Activated naive CD4-positive, alpha-beta T cell treated with anti-CD3 and anti-CD28 coated beads, Interleukin-2, amount 10 ng/mL, durations not matched to agents 7 days and 5 days (primary cell): ENCODE measurements at places on chromosomes 4 and X.

- no peak for DNase-seq
These were observed 166.8 kb downstream of the BMPR1B start for GRCh38 chr4:94924566-94924965.

DNA sequence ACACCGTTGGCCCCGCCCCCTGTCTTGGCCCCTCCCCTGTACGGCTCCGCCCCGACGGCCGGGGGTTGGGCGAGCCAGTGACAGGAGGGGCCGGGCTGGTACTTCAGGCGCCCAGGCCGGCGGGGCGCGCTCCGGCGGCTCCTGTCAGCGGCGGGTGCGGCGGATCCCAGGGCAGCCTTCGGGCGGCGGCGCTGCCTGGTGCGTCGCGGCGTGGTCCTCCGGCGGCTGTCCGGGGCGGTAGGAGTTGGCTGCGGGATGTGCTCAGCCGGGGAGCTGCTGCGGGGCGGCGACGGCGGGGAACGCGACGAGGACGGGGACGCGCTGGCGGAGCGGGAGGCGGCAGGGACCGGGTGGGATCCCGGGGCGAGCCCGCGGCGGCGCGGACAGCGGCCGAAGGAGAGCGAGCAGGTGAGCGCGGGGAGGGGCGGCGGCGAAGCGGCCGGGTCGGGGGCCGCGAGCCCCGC is at the start of gene FAM241A:
TSS of gene FAM241A (plus strand) at position 129 of the 464 bp plus-strand sequence. CDS start at position 256, 127 bp downstream.
- DNase-seq, result peak; percentile 87

DNA sequence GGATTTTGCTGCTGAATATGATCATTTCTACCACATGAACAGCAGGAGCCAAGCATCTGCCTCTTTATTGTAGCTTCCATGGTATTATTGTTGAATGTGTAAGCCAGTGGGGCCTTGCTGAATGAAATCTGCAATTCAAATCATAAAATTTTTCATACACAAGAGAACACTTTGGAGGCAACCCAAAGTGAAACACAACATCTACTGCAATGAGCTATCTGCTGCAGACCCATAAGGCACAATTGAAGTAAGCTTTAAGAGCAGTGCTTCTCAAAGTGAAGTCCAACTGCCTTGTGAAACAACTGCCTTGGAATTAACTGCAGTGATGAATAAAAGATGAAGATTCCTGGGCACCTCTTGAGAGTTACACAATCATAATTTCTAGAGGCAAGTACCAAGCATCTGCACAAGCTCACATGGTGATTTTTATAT is 626.3 kb upstream of the INTU start:
- no peak for DNase-seq

DNA sequence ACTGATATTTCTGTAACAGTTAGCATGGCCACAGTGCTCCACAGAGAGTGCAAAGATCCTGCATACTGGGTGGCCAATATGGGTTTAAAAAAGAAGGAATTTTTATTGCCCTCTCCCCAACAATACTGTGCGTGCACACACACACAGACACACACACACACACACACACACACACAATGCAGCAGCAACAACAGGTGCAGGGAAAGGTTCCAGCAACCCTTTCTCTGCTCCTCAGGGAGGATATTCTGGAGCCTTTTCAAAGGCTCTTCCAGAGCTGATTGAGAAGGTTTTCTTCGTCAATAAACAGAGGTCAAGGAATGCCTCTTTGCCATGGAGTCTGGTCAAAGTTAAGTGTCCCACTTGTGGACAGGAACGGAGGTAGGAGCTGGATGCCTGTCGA is 84.8 kb upstream of the ZFP42 start:
- no peak for DNase-seq

- DNase-seq, result no peak
These were observed 462.4 kb upstream of the NDST4 start for GRCh38 chr4:115575851-115576250.

GRCh38 chr4:119206178-119206577 is 6.3 kb upstream of the USP53 start:
- DNase-seq, result no peak

GRCh38 chr4:91267543-91267942 is 1036.2 kb upstream of the GRID2 start:
- DNase-seq, result no peak

DNA sequence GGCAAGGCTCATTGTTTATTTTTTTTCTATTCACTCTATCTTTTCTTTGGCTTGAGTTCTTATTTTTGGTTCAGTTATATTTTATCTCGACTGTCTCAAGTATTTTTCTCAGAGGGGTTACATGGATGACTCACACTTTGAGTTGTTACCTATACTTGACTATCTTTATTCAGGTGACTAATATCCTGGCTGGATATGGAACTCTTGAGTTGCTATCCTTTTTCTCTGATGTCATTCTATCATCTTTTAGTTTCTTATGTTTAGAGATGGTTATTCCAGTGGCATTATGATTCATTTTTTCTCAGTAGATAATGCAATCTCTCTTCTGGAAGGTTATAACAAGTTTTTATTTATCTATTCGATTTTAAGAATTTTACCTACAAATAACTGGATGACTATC is 117.9 kb downstream of the COX18 start:
- no peak for DNase-seq

- DNase-seq, result no peak
These were observed 1.8 kb downstream of the TAB3 start for GRCh38 chrX:30887288-30887687.

- DNase-seq, result no peak
These were observed 82.9 kb upstream of the NHS start for GRCh38 chrX:17292111-17292527.

GRCh38 chr4:162265802-162266201 is 102.0 kb upstream of the FSTL5 start:
- no peak for DNase-seq

- DNase-seq, result peak; percentile 65
These were observed 128.5 kb downstream of the BCOR start for GRCh38 chrX:39969099-39969818.

DNA sequence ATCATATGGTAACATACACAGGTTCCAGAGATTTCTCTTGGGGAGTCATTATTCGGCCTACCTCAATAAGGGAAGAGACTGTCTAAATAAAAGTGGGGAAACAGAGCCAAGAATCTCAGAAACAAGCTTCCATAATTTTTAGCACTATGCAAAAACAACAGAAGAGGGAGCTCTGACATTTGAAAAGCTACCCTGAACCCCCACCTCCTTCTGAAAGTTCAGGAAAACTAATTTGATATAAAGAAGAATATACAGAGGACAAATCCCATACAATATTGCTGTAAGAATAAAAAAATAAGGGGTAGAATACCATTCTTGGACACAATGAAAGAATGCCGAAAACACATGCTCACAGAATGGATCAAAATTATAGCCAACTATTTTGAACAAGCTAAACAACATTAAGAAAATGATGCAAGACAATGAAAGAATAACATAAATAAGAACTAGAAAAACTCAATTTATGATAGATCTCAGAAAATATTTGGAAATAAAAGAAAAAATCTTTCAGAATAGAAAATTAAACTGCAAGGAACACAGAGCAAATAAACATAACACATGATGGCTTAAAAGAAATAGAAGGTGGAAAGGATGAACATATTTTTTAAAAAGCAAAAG is 14.4 kb upstream of the ZNF41 start:
- no peak for DNase-seq

DNA sequence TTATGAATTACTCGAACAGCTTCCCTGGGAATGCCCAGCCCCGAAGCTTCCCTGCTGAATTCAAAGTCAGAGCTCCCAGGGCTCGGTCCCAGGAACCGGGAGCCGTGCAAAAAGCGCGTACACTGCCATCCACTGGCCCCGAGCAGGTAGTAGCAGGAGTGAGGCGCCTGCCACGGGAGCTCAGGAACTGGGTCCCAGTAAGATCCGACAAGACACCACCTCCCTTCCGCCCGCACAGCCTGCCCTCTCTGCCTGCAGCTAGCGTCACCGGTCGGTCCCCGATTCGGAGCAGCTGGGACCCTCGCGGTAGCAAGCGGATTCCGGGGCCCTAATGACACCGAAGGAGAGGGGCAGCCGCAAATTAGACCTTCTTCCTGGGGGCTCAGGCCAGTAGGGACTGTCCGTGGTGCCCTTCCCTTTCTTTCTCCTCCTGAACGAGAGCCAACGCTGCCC is 1.2 kb downstream of the CORIN start:
- peak; percentile 71 for DNase-seq

DNA sequence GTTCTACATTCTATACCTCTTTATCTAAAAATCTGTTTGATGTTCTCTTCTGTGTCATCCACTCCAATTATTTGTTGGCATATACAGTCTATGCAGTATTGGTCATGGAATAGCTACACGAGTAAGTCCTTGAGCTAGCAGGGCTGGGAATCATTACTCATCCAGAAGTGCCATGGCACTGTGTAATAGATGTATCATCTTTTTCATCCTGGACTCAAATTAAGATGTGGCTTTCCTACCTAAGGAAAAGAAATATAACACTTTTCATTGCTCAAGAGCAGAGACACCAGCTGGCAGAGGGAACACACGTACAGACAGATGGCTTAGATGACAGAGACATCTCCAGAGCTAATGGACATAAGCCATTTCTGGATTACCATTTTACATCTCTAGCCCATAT is 159.8 kb downstream of the FAM13A start:
- no peak for DNase-seq

GRCh38 chrX:154800478-154801210 is 4.6 kb downstream of the MPP1 start:
- DNase-seq, result no peak

DNA sequence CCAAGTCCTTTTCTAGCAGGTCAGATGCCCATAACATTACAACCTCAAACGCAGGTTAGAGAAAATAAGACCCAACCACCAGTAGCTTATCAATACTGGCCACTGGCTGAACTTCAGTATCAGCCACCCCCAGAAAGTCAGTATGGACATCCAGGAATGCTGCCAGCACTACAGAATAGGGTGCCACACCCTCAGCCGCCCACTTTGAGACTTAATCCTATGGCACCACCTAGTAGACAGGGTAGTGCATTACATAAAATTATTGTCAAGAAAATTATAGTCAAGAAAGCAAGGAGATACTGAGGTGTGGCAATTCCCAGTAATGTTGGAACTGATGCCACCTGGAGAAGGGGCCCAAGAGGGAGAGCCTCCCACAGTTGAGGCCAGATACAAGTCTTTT is 19.9 kb upstream of the TRIM61 start:
- DNase-seq, result no peak

- DNase-seq, result no peak
These were observed 392.0 kb downstream of the MAPK10 start for GRCh38 chr4:85967872-85968271.

DNA sequence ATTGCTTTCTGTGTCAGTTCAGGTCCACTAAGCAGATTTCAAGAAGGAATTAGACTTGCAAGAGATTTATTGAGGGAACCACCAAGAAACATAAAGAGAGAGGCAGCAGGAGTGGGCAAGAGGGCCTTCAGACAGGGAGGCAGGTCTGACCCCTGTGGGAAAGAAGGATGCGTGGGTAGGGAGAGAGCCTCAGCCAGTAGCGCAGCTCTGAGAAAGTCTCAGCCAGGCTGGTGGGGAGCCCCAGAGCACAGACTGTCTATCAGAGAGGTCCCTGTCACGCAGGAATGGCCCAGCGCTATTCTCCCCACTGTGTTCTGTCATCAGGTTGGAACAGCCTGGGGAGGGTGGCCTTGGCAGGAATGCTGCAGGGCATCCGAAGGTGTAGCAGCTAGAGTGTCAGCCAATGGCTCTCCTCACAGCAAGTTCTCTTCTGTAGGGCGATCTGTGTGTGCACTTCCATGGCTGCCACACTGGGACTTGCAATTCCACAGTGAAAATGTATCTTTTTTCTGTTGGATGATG is 48.0 kb downstream of the OTC start:
- DNase-seq, result no peak

GRCh38 chr4:162403932-162404331 is 240.1 kb upstream of the FSTL5 start:
- no peak for DNase-seq

GRCh38 chrX:115583496-115584004 is 22.6 kb downstream of the PLS3 start:
- no peak for DNase-seq

- DNase-seq, result no peak
These were observed 52.4 kb downstream of the ITIH6 start for GRCh38 chrX:54745676-54746075.

DNA sequence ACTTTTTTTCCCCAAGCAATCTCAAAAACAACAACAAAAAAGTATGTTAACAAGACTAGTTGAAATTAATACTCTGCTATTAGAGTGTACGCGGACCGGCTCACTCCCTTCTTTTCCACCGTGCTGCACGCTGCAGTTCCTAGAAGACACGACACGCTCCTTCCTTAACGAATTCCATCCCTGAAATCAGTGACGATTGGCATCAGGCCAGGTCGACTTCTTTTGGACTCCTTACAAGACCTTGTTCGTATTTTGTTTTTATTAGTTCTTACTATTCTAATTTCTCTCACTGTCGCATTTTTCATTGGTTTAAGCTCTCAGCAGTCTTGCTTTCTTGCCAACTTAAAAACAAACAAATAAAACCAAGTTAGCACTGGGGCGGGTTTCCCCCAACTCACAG is 175.8 kb upstream of the PITX2 start:
- DNase-seq, result no peak

DNA sequence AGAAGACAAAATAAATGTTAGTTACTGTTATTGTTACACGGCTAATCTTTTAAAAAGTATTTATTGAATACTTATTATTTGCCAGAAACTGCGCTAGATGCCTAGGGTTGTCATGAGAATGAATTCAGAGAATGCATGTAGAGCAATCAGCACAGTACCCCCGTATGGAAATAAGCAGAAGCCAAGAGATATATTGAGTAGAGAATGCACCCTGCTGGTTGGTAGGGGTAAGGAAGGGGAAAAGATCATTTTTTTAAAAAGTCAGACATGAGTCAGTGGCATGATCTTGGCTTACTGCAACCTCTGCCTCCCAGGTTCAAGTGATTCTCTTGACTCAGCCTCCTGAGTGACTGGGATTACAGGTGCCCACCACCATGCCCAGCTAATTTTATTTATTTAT is 13.1 kb upstream of the DRP2 start:
- DNase-seq, result no peak

DNA sequence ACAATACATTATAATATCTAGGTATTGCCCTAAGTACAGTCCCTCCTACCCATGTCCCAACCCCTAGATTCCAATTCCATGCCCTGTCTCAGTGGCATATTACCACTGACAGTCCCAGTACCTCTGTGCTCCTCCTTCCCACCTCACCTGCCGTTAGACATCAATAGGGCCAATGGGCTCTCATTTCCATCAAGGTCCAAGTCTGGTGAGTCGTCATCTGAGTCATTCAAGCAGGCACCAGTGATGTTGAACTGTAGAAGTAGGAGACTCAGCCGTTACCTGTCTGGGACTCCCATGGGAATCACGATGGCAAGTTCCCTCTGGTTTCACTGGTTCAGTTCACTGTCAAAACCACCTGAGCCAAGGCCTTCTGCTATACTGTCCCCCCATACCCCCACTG is 51.7 kb downstream of the PHF8 start:
- no peak for DNase-seq

- DNase-seq, result no peak
These were observed 55.2 kb downstream of the TRMT44 start for GRCh38 chr4:8495803-8496202.

- no peak for DNase-seq
These were observed 171.6 kb downstream of the PCDH10 start for GRCh38 chr4:133320576-133321170.
